Glomerular endothelial cell (primary cell): ENCODE measurements at places on chromosomes 2 and 18. TPM values are rescaled to one million over a fixed set of nuclear protein-coding genes. Genes with fewer than 3 reads are reported as not detected.

DNA sequence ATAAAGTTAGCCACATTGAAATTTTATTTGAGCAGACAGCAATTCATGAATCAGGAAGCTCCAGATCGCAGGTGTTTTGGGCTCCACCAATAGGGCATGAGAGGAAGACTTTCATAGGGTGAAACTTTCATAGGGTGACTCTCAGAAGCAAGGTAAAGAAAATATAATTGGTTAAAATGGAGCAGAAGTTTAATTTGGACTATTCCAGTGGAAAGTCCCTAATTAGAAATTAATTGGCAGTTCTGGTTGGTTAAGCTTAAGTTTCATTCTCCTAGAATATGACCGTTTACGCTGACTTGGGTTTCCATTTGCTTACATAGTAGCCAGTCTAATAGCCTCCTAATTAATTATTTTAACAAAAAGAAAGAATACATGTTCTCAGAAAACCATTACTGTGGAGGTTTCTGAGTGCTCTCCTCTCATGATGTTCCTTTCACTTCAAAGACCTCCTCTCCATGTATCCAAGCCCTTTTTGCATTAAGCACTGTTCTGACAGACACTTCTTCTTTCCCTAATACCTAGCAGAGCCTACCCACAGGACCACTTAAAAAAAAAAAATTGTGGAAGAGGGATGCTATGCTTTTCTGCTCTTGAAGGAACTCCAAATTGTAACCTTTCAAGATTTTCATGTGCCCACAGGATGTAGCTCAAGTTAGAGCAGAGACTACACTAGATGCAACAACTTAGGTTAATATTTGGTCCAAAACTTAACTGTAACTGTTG lies 99.1 kb downstream of the MREG start:
- no peak for DNase-seq

- no peak for DNase-seq
Measured at GRCh38 chr2:135320465-135321355, 210.3 kb downstream of the ZRANB3 start.

DNA sequence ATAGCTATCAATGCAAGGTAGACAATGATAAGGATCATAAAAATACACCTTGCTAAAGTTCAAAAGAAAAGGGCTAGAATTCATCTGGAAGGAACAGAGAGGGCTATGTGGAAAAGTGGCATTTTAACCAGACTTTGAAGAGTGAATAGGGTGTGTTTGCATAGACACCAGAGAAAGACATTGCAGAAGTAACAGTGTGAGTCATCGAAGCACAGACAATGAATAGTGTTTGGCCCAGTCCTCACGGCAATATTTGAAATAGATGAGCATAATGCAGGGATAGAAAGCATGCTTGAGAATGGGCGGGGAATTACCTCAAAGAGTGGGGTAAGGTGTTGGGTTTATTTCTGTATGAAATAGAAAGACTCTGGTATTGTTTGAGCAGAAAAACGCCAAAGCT lies 24.2 kb downstream of the MYT1L start:
- no peak for DNase-seq

DNA sequence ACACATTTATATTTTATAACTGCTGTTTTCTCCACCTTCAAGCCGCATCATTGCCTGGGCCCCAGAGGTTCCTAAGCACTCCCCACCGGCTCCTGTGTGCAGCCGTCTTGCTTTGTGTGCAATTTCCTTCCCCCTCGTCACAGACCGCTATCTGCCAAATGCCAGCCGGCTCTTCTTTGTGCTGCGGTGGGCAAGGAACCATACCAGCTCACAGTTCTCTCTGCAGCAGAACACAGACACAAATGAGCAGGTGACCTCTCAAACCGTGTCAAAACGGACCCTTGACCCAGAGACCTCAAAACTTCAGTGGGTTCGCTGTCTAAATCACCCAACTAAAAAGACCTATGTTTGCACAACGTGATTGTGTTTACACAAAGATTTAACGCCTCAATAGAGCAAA lies 58.2 kb downstream of the KLF7 start:
- no peak for DNase-seq

DNA sequence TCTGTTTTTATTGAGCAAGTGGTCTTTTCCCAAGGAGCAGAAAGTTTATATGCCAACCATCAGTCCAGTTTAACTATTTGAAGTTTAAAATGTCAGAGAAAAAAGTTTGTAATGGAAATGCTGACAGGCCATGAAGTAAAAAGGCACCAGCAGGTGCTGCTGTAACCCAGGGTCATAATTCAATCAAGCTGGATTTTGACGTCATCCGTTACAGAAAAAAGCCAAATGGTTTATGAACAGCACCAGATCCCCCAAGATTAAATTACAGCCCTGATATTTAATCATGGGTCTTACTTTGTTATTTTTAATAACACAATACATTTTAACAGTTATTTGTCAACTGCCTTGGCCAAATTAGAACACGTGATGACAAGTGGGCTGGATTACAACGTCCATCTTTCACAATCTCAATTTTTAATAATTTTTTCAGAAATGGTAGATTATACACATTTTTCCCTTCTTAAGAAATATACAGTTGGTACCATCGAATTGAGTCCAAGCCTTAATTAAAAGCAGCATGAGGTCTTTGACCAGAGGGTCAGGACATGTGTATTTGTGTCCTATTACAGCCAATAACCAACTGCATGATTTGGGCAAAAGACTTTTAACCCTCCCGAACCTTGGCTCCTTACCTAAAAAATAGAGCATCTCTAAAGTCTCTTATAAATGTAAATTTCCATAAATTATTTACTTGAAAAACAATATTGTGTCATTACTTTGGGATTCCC lies 10.0 kb downstream of the TCF4 start:
- no peak for DNase-seq

- no peak for DNase-seq
Measured at GRCh38 chr2:200488169-200488568, 21.7 kb downstream of the KCTD18 start.

DNA sequence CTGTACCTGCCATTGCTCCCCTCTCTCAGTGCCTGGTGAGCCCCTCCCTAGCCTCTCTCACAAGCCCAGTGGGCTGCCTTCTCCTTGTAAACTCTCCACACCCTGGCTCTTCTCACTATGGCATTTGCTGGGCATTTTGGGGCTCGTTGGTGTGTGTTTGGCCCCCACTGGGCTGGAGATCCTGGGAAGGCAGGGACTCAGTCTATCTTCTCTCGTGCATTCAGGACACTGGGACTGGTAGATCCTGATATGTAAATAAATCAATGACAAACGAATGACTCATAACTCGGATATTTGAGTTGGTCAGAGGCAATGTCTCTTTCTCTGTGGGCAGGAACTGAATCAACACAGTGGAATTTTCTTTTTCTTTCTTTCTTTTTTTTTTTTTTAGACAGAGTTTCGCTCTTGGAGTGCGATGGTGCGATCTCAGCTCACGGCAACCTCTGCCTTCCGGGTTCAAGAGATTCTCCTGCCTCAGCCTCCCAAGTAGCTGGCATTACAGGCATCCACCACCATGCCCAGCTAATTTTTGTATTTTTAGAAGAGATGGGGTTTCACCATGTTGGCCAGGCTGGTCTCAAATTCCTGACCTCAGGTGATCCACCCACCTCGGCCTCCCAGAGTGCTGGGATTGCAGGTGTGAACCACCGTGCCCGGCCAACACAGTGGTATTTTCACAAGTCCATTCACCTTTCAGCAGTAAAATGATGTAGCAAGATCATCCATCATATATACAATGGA lies 144.6 kb upstream of the SPRED2 start:
- peak; percentile 77 for DNase-seq

- DNase-seq: no peak
Measured at GRCh38 chr2:8676191-8676920, 5.5 kb upstream of the ID2 start.

GRCh38 chr2:207619764-207620203 lies 5.4 kb downstream of the METTL21A start:
- DNase-seq: no peak

- no peak for DNase-seq
Measured at GRCh38 chr2:106156305-106157296, 37.5 kb downstream of the UXS1 start.

DNA sequence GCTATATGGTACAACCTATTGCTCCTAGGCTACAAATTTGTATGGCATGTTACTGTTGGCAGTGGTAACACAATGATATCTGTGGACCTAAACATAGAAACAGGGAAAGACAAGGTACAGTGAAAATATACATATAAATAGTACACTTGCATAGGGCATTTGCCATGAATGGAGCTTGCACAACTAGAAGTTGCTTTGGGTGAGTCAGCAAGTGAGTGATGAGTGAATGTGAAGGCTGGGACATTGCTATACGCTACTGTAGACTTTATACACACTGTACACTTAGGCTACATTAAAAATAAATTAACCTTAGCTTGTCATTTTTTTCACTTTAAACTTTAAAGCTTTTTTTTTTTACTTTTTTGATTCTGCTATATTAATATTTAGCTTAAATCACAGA lies 500.0 kb upstream of the SETBP1 start:
- DNase-seq: no peak

DNA sequence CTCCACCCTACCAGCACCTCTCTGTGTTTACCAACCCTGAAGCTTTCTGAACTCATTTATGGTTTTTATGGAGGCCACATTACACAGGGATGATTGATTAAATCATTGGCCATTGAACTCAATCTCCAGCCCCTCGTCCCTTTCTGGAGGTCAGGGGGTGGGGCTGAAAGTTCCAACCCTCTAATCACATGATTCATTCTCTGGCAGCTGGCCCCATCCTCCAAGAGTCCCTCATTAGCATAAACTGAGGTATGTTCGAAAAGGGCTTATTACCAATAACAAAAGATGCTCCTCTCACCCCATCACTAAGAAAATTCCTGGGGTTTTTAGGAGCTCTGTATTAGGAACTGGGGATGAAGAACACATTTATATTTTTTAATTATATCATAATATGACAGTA lies 92.3 kb downstream of the DIS3L2 start:
- DNase-seq: no peak

- no peak for DNase-seq
Measured at GRCh38 chr2:235216901-235217300, 265.1 kb downstream of the SH3BP4 start.

- no peak for DNase-seq
Measured at GRCh38 chr2:8115966-8116365, 565.9 kb upstream of the ID2 start.

- no peak for DNase-seq
Measured at GRCh38 chr18:36718705-36719328, 110.0 kb downstream of the TPGS2 start.

DNA sequence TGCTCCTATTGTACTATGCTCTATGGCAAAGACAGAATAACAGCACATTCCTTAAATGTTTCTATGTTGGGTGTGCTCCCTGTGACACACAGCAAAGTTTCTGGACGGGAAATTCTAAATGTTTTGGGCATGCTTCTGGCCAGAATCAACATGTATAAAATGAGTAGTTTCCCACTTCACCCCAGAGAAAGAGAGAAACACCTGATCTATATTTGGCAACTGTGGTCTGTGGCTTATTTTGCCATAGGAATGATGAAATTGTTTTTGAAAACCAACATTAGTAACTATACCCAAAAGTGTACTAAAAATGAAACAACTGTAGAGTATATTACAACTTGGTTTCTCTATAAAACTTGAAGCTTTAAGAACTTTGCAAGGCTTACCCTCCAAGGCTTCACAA lies 89.1 kb downstream of the RAD51AP2 start:
- DNase-seq: no peak

DNA sequence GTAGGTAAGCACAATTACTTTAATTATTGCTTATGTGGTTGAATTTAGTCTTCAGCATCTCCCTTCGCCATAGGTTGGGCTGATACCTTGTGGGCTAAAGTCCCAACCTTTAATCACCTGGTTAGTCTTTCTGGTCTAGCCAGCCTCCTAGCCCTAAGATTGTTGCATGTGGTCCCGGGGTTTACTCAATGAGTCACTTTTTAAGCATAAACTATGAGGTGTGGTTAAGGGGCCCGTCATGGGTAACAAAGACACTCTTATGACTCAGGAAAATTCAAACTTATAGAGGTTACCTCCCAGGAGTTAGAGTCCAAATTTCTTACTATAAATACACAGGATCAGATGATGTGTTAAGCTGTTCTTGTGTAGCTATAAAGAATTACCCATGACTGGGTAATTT lies 841.6 kb downstream of the TRIB2 start:
- no peak for DNase-seq

- DNase-seq: no peak
Measured at GRCh38 chr2:168686452-168687191, 115.8 kb upstream of the NOSTRIN start.

GRCh38 chr2:135997380-135997779 lies 12.0 kb upstream of the DARS1 start:
- DNase-seq: no peak

DNA sequence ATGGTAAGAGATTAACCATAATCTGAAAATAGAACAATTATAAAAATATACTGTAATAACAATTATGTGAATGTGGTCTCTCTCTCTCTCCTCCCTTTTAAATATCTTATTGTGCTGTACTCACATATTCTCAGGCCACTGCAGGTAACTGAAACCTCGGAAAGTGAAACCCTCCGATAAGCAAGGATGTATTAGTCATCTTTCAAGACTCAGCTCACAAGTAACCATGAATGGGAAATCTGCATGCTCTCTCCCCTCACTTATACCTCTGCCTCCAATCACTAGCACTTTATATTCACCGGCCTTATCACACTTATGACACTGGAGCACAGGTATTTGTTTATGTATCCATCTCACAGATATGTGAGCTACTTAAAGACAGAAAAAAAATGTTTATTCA lies 139.7 kb downstream of the LRP2 start:
- DNase-seq: no peak

DNA sequence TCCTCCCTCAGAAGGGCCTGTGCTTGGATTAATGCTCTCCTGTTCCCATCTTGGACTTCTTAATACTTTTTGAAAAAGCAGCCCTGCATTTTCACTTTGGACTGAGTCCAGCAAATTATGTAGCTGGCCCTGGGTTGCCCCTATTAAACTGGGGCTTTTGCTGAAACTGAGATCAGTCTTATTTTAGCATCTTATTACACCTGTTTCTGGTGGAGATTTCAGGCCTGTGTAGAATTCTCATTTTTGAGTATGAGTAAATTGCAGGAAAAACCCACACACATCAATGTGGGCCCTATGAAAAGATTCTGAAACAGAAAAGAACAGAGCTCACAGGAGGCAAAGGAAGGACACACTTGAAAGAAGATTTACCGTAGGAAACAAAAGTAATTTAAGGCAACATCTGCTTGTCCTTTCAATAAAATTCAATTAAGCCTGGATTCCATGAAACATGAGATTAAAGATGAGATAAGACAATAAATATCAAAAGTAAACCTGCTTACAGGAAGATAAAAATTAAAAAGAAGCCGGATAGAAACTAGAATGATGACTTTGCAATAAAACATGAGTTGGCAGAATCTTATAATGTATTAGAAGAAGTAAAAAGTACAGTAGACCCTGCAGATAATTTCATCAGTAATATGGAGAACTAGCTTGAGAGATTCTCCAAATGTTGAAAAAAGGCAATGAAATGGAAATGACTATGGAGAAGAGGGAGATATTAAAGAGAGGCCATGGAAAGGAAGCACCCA lies 90.7 kb upstream of the GCFC2 start:
- DNase-seq: no peak

The SLC9A4 gene
- not detected in 2 replicates for total RNA-seq

The NEU2 gene
- total RNA-seq: not detected in 2 replicates

The ANKRD53 gene
- total RNA-seq: 0.34 and 0.53 TPM in 2 replicates

The REEP1 gene
- total RNA-seq: 0.05 and 0.06 TPM in 2 replicates

The LCLAT1 gene
- 11.1 and 21.9 TPM in 2 replicates for total RNA-seq

The TMEM182 gene
- 0.10 and 2.2 TPM in 2 replicates for total RNA-seq

The PROKR1 gene
- not detected in 2 replicates for total RNA-seq

The CRYGC gene
- total RNA-seq: not detected in 2 replicates
